Mesenteric fat pad (tissue), 1 donor: ENCODE measurements at places on chromosomes 1 and 21. TPM values are rescaled to one million over a fixed set of nuclear protein-coding genes. Genes with fewer than 3 reads are reported as not detected.

GUCA2B gene
- not detected for total RNA-seq

NBPF4 gene
- total RNA-seq: not detected

- no peak for DNase-seq
These were observed 41.5 kb downstream of the UBE4B start for GRCh38 chr1:10074059-10074851.

DNA sequence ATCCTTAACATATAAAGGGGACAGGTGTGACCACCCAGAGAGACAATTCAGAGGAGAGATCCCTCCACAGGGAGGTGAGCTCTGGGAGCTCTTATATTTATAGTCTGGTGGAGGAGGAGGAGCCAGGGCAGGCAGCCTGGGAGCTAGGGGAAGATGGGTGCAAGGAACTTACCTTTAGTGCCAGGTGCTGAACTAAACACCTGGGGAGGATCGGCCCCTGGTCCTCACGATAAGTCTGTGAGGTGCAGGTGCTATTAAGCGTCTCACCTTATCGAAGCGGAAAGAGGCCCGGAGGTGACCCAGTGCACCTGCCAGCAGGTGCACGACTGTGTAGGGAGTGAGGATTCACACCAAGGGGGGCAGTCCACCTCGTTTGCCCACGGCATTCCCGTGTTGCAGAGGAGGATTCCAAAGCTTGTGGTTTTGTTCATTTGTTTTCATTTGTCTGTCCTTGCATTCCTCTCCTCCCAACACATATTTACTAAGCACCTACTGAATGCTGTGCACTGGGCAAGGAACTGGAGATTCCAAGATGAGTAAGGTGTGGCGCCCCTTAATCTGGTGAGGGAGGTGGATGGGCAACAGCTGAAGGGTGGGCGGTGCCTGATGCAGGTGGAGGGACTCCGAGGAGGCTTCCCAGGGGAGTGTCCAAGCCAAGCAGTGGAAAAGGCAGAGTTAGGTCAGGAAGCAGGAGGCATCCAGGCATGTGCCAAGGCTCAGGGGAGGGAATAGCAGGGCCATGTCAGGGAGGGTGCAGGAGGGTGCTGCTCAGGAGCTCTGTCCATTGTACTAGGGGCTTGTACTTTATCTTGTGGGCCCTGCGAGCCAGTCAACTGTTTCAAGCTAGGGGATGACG, 11.5 kb downstream of the ARHGEF10L start:
- DNase-seq: no peak

ARHGAP30 gene
- 26.0 TPM for total RNA-seq

NHLH1 gene
- total RNA-seq: 0.42 TPM

GCSAML gene
- total RNA-seq: 0.51 TPM

KLF17 gene
- total RNA-seq: not detected

GRCh38 chr1:36154765-36155407, 1.1 kb upstream of the MAP7D1 start:
- no peak for DNase-seq

DNA sequence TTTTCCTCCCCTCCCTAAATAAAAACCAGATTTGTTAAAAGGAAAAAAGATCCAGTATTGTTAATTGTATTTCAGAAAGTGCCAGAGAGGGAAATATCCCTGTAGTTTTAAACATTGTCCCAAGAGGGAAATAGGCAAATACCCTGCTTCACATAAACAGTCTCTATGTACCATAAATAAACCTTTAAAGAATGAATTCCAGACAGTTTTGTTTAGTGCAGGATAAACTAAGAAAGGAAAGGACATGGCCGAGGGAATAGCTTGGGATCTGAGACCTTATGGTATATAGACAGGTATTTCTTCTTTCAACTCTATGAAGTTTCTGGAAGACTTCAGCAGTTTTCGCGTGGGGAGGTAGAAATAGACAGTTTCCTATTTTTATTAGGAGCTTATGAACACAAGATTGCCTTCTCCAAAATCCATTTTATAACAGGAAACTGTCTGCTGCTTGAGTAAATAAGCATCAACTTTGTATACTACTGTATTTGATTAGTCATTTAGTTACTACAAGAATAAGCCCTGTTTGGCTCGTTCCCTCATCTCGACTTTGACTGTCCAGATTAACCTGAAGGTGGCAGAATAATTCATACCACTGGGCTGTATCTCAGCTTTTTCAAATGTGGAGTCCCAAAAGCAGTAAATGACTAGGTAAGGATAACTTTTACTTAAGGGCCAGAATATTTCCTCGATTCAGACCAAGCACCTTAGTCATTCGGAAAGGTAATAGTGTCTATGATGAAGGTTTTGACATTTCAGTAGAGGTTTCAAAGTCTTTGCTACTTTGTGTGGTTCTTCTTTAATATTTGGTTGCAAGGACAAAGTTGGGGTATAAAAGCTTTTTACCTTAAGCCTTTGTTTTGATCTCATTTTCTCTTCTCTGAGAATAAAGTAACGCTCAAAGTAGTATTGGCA, 177.5 kb downstream of the VPS13D start:
- no peak for DNase-seq

GRCh38 chr1:14778898-14779865, 180.7 kb downstream of the KAZN start:
- no peak for DNase-seq
